ENCODE measurements at places on chromosomes 2 and 18.

- no peak for DNase-seq
- peak overlapping the region; percentile 71 for H3K4me3 ChIP-seq
- peaks cover 53% of the 10 kb centered on the region for H3K4me1 ChIP-seq
These were observed 32.0 kb downstream of the LPIN1 start for GRCh38 chr2:11778416-11778815.

- peak overlapping the region; percentile 13 for H3K4me3 ChIP-seq
- no peak overlapping the region for H3K27ac ChIP-seq
- peaks cover 24% of the 10 kb centered on the region for H3K36me3 ChIP-seq
These were observed 1.2 kb upstream of the ARID5A start for GRCh38 chr2:96535331-96535730.

DNA sequence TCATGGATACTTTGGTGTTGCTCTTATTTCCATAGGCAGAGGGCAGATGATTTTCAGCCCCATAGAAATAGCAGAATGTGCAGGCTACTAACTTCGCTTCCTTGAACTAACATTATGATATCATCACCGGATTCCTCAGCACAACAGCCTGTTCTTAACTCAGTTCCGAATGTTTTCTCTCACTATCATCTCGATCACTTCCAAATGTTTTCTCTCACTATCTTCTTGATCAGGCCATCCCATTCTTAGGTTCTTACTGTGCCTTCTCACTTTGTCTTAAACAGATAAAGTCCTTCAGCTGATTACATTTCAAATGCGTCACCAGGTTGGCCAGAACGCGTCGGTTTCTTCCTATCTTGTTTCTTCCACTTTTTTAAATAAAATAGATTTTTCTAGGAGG, 11.4 kb upstream of the MBD2 start:
- no peak for DNase-seq
- no peak overlapping the region for H3K27ac ChIP-seq
- H3K4me3 ChIP-seq, result no peak overlapping the region

- peaks cover 37% of the 10 kb centered on the region for H3K4me1 ChIP-seq
- no peak overlapping the region for H3K4me3 ChIP-seq
- no peaks in the 10 kb centered on the region for H3K27me3 ChIP-seq
- no peak for DNase-seq
- no peak overlapping the region for H3K27ac ChIP-seq
These were observed 40.1 kb upstream of the GPD2 start for GRCh38 chr2:156396126-156396525.

DNA sequence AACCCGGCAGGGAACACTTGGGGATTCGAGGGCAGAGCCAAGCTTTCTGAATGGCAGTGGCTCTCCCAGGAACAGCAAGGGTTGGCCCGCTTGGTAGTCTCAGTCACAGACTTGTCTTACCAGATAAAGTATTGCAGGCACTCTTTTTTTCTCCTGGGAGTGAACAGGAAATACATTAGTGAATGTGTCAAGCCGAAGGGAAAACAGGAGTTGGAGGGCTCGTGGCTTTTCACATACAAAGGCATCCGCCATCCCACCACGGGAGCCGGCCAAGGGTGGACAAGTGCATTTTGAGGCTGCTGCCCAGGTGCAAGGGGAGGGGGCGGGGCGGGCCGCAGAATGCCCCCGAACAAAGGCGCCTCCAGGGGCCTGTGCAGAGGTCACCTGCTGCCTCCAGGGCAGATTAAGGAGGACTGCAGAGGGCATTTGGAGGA, 163.3 kb upstream of the SIX3 start:
- H3K4me3 ChIP-seq, result no peak overlapping the region
- peaks cover 5% of the 10 kb centered on the region for H3K36me3 ChIP-seq
- peaks cover 10% of the 10 kb centered on the region for H3K27me3 ChIP-seq
- DNase-seq, result no peak

GRCh38 chr2:121598087-121598486, 51.2 kb downstream of the CLASP1 start:
- H3K4me3 ChIP-seq, result no peak overlapping the region
- H3K27ac ChIP-seq, result no peak overlapping the region
- peaks cover 46% of the 10 kb centered on the region for H3K4me1 ChIP-seq
- no peaks in the 10 kb centered on the region for H3K27me3 ChIP-seq
- no peak for DNase-seq

DNA sequence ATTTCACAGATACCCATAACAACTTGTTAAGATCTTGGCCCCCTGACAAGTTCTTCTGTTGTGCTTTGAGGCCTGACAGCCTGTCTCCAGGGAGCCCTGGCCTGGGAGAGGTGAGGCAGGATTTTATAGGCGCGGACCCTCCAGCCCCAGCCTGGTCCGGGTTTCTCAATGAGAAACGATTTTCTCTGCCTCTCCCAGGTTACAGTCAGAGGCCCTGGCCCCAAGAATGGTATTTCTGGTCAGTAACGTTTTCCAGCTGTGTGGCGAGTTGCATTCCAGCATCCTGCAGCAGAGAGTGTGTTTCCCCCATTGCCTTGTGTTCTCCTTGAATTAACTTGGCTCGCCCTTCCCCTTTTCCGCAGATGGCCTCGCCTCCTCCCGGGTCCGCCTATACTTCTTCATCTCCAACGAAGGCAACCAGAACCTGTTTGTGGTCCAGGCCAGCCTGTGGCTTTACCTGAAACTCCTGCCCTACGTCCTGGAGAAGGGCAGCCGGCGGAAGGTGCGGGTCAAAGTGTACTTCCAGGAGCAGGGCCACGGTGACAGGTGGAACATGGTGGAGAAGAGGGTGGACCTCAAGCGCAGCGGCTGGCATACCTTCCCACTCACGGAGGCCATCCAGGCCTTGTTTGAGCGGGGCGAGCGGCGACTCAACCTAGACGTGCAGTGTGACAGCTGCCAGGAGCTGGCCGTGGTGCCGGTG, 3.0 kb downstream of the INHBB start:
- DNase-seq, result no peak
- peaks cover 3% of the 10 kb centered on the region for H3K36me3 ChIP-seq
- no peak overlapping the region for H3K4me3 ChIP-seq
- H3K27ac ChIP-seq, result no peak overlapping the region
- peaks cover 43% of the 10 kb centered on the region for H3K27me3 ChIP-seq
- peaks cover 13% of the 10 kb centered on the region for H3K4me1 ChIP-seq

GRCh38 chr2:160813506-160813858, 319.9 kb upstream of the RBMS1 start:
- no peaks in the 10 kb centered on the region for H3K4me1 ChIP-seq
- DNase-seq, result no peak
- H3K27ac ChIP-seq, result no peak overlapping the region
- H3K4me3 ChIP-seq, result no peak overlapping the region
- no peaks in the 10 kb centered on the region for H3K36me3 ChIP-seq

DNA sequence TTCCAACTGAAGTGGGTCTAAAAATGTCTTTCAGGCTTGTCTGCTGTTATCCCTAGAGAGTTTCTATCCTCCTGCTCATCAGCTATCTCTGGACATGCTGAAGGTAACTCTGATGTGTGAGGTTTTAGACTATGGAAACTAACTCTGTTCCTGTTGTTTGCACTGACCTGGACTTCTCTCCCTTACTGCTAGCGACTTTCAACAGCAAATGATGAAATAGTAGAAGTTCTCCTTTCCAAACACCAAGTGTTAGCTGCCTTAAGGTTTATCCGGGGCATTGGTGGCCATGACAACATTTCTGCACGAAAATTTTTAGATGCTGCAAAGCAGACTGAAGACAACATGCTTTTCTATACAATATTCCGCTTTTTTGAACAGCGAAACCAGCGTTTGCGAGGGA, 26.9 kb downstream of the RMC1 start:
- H3K27me3 ChIP-seq, result no peaks in the 10 kb centered on the region
- DNase-seq, result no peak
- H3K4me1 ChIP-seq, result peaks cover 12% of the 10 kb centered on the region
- peak overlapping the region; percentile 59 for H3K27ac ChIP-seq
- H3K36me3 ChIP-seq, result peaks cover 31% of the 10 kb centered on the region

- no peak overlapping the region for H3K4me3 ChIP-seq
- H3K36me3 ChIP-seq, result no peaks in the 10 kb centered on the region
- no peak overlapping the region for H3K27ac ChIP-seq
- DNase-seq, result no peak
- H3K4me1 ChIP-seq, result no peaks in the 10 kb centered on the region
These were observed 1267.7 kb upstream of the TMEFF2 start for GRCh38 chr2:193462411-193462810.

DNA sequence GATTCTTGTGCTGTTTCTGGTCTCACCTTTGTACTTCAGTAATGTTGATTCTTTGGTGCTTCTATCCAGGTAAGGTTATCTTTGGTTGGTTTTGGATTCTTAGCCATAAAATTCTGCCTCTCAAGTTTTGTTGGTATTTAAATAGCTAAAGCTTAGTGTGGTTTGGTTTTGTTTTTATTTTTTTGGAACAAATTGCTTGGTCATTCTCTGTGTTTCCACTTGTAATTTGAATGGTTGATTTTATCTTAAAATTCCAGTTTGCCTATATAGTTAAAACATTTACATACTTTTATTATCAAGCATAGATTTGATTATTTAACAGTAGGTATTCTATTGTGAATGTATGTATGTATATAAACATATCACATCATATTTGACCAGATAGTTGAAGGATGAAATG, 6.6 kb downstream of the NCOA1 start:
- no peak overlapping the region for H3K4me3 ChIP-seq
- no peaks in the 10 kb centered on the region for H3K36me3 ChIP-seq
- H3K27ac ChIP-seq, result peak overlapping the region; percentile 19
- no peaks in the 10 kb centered on the region for H3K27me3 ChIP-seq
- peaks cover 54% of the 10 kb centered on the region for H3K4me1 ChIP-seq

DNA sequence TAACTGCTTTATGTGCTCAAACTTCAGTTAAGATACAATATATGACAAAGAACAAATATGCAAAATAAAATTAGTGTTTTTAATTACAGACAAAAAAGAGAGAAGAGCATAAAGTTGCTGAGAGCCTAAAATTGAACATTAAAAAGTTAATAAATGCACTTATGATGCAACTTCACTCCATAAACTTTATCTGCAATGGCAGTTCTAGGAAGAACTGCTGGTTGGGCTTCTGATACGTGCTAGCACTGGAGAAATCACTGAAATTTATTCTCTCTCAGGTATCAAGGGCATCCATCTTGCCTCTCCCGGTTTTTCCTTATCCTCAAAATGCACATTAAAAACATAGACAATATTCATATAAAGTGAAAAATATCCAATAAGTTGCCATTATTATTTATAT, 35.7 kb downstream of the MYO3B start:
- DNase-seq, result no peak
- H3K27ac ChIP-seq, result no peak overlapping the region
- no peaks in the 10 kb centered on the region for H3K36me3 ChIP-seq

DNA sequence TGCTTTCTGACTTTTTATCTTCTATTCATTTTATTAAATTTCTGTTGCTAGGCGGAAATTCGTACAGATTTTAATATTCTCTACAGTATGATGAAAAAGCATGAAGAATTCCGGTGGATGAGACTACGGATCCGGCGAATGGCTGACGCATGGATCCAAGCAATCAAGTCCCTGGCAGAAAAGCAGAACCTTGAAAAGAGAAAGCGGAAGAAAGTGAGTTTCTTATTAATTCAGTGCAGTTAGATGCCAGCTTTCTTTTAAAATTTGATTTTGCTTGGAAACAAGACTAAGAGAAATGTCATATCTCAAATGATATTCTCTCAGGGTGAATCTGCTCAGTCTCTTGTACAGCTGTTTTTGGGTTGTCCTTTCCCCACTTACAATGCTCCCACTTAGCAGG, 84.3 kb downstream of the MGAT5 start:
- H3K4me3 ChIP-seq, result no peak overlapping the region
- no peak for DNase-seq
- H3K4me1 ChIP-seq, result peaks cover 5% of the 10 kb centered on the region
- no peaks in the 10 kb centered on the region for H3K27me3 ChIP-seq
- H3K27ac ChIP-seq, result no peak overlapping the region

DNA sequence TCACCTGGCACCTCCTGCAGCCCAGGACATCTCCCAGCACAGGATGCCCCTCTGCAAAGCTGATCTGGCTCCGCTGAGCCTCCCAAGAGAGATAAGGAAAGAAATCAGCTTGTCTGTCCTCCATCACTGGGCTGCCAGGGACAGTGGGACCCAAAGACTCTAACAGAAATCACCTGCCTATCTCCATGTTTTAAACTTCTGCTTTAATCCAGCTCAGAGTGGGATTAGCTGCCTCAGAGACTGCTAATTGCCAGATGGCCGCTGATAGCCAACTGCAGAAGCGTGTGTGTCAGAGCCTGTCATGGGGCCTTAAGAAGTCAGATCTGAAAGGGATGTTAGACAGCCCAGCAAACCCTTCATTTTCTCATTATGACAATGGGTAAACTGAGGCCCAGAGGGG, 389.4 kb upstream of the KLHL29 start:
- no peak overlapping the region for H3K27ac ChIP-seq
- no peak for DNase-seq
- no peaks in the 10 kb centered on the region for H3K27me3 ChIP-seq
- no peaks in the 10 kb centered on the region for H3K36me3 ChIP-seq
- H3K4me3 ChIP-seq, result no peak overlapping the region
- H3K4me1 ChIP-seq, result no peaks in the 10 kb centered on the region

DNA sequence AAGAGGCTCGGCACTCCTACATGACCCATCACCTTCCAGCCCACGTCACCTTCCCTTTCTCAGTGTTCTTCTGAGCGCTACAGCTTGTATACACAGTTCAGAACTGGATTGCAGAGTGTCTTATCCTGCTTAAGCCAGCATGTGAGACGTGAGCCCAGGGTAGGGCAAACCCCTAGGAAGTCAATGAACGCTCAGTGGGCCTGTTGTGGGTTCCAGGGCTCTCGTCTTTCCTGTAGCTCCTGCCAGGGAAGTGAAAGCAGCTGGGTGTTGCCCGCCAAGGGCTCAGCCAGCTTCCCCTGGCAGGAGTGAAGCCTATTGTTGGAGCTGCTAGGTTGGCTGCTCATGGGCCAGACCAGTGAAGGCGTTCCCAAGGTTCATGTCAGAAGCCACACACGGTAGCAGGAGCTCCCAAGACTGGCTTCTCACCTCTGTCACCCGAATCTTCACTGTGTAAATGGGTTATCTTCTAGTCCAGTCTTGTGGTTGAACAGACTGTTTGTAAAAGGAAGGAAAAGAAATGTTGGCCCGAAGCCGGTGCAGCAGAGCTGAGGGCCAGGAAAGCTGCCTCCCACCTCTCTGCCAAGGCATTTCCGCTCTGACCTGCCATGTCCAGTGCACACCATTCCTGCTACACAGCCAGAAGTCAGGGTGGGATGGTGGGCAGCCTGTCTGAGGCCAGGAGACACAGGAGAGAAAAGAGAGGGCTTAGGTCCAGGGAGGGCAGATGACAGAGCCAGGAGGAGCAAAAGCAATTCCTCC, 69.6 kb upstream of the RMDN2 start:
- no peak for DNase-seq
- peaks cover 18% of the 10 kb centered on the region for H3K27me3 ChIP-seq
- no peak overlapping the region for H3K27ac ChIP-seq
- H3K4me1 ChIP-seq, result peaks cover 31% of the 10 kb centered on the region

All from activated T-cell treated with anti-CD3 and anti-CD28 coated beads, Interleukin-2, amount 50 U/mL, for 72 hours (primary cell).